GM20000 (cell line): ENCODE measurements at places on chromosomes 16 and 17.
A peak's percentile ranks its signal among the peaks of the same experiment; 100 is the strongest.

DNA sequence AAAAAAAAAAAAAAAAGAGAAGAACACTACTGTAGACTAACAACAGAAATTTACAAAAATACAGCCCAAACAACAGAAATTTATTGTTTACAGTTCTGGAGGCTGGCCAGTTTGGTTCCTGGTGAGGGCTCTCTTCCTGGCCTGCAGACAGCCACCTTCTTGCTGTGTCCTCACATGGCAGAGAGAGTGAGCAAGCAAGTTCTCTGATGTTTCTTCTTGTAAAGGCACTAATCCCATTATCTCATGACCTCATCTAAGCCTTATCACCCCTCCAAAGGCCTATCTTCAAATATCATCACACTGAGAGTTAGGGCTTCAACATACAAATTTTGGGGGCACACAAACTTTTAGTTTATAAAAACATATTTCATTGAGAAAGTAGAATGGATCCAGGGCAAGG lies 7.3 kb downstream of the ARSG start:
- no peak for DNase-seq

GRCh38 chr16:85005285-85006069 lies 5.9 kb downstream of the ZDHHC7 start:
- no peak for DNase-seq

GRCh38 chr17:57925361-57925990 lies 29.7 kb downstream of the CUEDC1 start:
- no peak for DNase-seq

- DNase-seq = no peak
These were observed 78.6 kb upstream of the ZNF469 start for GRCh38 chr16:88303890-88304819.

DNA sequence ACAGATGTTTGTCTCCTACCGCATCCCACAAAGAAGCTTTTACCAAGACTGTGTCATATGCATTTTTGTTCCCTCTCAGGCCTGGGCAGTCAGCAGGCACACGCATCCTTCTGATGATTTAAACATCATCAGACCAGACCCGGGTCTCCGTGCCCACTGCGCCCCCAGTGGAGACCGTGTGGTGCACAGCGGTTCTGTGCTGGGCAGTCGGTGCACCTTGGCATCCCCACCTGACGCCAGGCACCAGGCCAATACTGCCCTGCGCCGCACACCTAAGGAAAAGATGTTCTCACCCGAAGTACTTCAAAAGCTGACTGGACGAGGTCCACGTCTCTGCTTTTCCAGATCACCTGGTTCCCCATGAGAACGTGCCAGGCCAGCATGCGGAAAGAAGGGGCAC lies 10.6 kb upstream of the PLD6 start:
- DNase-seq = no peak

- DNase-seq = no peak
These were observed 48.2 kb downstream of the EPN2 start for GRCh38 chr17:19285213-19285900.

GRCh38 chr16:3879258-3879886 lies 1.1 kb downstream of the CREBBP start:
- DNase-seq = no peak

GRCh38 chr16:19294156-19294649 lies 8.7 kb downstream of the CLEC19A start:
- DNase-seq = peak; percentile 75

GRCh38 chr16:22326369-22326652 lies 29.1 kb downstream of the POLR3E start:
- DNase-seq = no peak

DNA sequence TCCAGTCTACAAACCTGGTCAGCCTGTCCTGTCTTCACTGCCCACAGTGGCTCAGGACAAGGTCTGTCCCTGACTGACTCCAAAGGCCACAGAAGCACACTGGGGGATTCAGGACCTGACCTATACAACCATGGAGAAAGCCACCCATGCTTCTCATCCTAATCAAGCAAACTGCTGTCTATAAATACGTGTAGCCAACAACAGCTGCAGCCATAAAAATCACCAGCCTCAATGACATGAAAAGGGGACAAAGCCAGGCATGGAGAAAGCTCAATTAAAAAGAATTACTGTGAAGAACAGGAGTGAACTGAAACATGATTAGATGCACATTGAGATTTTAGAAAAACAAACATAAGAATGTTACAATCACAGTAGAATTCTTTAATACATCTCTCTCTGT lies 170.1 kb downstream of the CDK5R1 start:
- DNase-seq = no peak

DNA sequence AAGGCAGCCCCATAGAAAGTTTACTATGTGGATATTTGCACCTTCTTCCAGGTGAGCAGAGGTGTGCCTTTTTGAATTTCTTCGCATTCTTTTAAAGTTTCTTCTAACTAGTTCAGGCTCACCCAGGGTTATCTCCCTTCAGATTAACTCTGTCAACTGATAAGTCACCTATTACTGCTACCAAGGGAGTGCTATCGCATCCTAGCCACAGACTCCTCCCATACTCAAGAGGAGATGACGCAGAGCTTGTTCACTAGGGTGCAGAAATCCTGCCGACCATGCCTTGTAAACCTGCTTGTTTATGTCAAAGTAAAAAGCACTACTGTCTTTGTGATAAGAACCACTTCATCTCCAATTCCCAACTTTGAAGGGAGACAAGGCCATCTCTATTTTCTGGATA lies 390.1 kb downstream of the RBFOX1 start:
- no peak for DNase-seq

GRCh38 chr17:65660947-65661346 lies 99.5 kb upstream of the AXIN2 start:
- no peak for DNase-seq

DNA sequence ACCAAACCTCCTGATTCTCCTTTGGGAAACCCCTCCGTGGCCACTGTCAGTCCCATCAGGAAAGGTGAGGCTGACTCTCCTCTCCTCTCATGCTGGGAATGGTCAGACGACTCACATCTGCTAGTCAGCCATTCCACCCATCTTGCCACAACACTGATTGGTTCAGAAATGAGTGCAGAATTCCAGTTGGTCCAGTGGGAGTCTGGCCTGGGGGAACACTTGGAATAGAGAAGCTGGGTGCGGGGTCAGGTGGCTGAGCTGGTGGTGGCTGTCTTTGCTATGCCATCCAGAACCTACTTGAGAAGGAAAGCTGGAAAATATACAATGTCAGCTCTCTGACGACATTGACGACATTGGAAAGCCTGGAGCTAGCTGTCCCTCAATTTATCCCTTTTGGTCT lies 23.6 kb upstream of the PLLP start:
- DNase-seq = no peak

GRCh38 chr17:40112191-40112711 lies 9.5 kb upstream of the MSL1 start:
- DNase-seq = no peak

GRCh38 chr16:69348222-69348621 lies 3.4 kb downstream of the TMED6 start:
- no peak for DNase-seq

- no peak for DNase-seq
These were observed 43.0 kb upstream of the TMEM97 start for GRCh38 chr17:28276011-28276410.

- DNase-seq = no peak
These were observed 670.1 kb upstream of the CA10 start for GRCh38 chr17:52828621-52829020.

GRCh38 chr16:24013864-24014645 lies 178.3 kb downstream of the PRKCB start:
- DNase-seq = peak; percentile 84

GRCh38 chr16:29686740-29687332 lies 7.9 kb downstream of the QPRT start:
- peak; percentile 31 for DNase-seq

DNA sequence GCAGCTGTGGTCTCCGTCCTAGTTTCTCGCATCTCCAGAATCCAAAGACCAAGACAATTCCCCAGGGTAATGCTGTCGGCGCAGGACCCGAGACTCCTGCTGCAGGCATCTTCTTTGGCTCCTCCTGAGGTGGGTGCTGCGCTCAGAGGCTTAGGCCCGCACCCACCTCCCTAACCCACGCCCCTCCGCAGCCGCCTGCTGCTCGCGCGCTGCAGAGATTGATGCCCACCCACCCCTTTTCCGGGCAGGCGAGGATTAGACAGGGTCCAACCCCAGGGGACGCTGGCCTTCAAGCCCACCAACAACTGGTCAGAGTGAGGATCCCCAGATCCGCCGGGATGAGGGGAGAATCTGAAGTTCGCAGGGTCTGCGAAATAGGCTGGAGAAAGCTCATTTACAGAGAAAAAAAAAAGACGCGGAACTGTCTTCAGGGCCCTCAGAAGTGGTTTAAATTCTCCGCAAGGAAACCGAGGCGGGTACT lies 27.9 kb downstream of the SLFN11 start:
- DNase-seq = no peak

GRCh38 chr17:72622661-72623433 lies 469.6 kb downstream of the SLC39A11 start:
- no peak for DNase-seq

DNA sequence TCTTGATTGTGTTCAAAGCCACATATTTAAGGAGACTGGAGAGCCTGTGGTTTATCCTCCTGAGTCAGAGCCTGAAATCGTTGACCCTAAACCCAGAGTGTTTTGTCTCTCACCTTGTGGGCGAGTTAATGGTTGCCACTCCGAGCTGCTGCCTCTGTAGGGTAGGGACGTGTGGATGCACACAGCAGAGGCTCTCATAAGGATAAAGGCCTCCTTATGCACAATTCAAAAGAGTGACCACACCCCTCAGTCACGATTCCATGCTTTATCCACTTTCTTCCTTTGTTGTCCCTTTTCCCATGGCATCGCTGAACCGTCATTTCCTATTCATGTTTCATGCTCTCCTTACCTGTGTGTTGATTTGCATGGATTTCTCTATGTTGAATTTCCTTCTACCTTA lies 805.0 kb upstream of the RBFOX1 start:
- no peak for DNase-seq

DNA sequence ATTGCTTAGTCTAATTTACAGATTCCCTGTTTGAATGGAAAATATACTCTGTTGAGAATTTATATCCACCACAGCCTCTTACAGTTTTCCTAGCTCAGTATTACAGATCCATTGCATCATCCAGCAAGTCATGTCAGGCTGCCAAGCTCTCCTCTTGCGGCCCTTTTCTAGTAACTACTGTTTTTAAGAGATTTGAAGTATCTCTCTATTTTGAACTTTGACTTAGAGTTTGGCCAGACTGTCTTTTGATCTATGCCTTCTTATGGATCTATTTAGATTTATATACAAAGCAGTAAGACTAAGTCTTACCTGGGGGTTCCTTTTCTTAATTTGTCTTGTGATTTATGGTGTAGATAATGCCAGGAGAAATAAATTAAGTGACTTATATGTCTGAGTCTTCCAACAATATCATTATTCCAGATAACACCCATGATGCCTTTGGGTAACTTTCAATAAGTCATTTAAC lies 53.1 kb upstream of the ABCC11 start:
- no peak for DNase-seq

DNA sequence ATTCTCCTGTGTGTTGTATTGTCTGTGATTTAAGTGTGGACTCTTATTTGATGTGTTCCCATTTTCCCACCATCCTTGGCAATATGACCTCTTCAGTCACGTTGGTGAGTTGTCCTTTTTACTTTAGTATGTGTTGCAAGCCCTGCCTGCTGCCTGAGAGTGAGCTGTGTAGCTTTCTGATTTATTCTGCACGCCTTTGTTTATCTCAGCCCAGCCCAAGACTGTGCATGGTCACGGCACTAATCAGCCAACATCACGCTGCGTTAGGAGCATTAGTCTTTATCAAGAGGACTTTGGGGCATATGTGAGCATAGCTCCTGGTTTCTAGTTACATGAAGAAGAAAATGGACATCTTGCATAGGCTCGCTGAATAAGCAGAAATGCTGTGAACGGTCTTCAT lies 6.0 kb downstream of the TOM1L1 start:
- no peak for DNase-seq

- DNase-seq = no peak
These were observed 47.0 kb upstream of the SREBF1 start for GRCh38 chr17:17883801-17884200.

DNA sequence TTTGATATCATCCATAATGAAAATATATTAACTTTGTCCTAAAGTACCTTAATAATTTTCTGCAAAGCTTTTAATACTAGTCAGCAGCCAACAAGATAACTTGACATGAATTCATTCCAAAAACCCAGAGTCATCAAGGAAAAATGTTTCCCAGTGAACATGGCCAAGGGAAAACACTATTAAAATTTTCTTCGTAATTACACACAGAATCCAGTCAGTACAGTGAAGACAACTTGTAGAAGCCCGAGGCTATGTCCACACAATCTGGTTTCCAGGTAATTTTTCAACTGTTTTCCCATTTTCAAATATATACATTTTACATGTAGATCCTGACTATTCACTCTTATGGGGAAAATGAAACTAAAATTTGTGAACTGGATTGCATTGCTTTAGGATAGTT lies 600.9 kb downstream of the CDH8 start:
- DNase-seq = no peak

GRCh38 chr16:69632828-69633227 lies 67.1 kb downstream of the NFAT5 start:
- no peak for DNase-seq
